Kidney capillary endothelial cell (primary cell): ENCODE measurements at places on chromosomes 1 and 21.

GRCh38 chr1:232223183-232223708 is 406.7 kb downstream of the SIPA1L2 start:
- no peak for DNase-seq

DNA sequence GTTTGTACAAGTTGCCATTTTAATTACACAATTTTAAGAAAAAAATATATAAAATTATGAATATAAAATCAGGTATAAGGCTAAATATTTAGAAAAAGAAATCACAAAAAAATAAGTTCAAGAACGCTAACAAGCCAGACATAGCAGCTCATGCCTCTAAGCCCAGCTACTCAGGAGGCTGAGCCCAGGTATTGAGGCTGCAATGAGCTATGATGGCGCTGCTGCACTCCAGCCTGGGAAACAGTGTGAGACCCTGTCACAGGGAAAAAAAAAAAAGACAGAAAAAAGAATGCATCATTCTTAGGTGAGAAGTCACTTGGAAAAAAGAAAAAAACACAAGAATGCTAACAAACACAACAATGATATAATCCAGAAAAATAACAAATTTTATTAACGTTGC is 112.3 kb upstream of the PRDX6 start:
- no peak for DNase-seq

DNA sequence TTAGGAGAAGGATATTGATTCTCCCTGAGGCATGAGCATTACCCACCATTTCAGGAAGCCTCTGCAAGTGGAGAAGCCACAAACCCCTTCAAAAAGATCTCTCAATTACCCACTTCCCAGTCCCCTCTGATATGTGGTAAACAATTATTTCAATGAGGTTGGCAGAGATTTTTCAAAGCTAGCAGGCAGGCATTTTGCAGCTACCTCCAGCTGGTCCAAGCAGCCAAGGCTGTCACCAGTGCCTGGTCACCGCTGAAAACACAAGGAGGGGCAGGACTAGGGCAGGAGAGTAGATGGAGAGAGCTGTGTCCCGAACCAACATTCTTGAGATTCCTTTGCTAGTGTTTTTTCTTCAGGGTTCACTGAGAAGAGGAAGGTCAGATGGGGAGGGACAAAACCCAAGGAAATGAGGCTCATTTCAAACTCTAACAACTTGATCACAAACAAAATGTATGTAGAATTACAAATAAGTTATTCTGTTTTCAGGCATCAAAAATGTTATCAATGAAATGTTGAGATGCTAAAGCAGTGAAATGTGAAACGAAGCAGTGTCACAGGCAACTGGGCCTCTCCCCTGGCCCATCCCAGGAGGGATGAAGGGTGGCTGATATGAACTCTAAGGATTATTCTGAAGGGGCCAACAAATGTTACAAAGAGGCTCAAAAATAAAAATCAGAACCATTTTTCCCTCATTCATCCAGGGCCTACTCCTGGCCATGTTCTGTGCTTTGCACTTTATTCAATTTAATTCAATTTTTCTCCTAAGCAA is 22.3 kb downstream of the APP start:
- no peak for DNase-seq

- DNase-seq, result peak; percentile 6
These were observed 80.1 kb downstream of the SH3BGR start for GRCh38 chr21:39531840-39532239.

DNA sequence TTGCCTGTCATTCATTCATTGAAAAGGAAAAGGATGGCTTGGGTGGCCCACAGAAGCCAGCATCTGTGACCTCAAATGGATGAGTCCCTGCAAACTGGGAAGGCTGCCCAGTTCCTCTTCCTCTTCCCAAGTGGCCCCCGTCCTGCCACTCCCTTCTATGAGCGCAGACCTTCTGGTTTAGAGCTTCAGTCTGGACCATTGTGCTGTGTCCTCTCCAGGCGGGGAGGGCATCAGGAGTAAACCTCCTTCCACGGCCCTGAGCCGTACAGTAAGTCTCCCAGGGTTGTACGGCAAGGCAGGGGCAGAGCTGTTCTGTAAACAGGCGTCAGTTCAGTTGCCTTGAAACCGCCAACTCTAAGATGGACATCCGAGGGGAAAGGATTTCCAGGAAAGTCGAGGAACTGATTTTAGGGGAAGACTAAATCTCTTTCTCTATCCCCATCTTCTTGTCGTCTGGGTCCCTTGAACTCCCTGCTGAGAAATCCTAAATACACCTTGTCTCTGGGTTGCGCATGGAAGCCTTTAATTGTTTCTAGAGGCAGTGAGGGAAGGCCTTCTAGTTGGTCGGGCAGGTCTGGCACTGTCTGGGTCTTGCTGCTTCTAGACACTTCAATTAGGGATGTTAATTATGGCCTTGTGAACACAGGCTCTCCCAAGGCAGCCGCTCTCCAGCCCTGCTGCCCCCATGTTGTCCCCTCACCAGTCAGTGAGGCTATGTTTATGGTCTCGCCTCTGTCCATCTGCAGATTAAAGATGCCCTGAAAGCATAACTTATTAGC is 22.1 kb downstream of the SOX13 start:
- DNase-seq, result no peak

DNA sequence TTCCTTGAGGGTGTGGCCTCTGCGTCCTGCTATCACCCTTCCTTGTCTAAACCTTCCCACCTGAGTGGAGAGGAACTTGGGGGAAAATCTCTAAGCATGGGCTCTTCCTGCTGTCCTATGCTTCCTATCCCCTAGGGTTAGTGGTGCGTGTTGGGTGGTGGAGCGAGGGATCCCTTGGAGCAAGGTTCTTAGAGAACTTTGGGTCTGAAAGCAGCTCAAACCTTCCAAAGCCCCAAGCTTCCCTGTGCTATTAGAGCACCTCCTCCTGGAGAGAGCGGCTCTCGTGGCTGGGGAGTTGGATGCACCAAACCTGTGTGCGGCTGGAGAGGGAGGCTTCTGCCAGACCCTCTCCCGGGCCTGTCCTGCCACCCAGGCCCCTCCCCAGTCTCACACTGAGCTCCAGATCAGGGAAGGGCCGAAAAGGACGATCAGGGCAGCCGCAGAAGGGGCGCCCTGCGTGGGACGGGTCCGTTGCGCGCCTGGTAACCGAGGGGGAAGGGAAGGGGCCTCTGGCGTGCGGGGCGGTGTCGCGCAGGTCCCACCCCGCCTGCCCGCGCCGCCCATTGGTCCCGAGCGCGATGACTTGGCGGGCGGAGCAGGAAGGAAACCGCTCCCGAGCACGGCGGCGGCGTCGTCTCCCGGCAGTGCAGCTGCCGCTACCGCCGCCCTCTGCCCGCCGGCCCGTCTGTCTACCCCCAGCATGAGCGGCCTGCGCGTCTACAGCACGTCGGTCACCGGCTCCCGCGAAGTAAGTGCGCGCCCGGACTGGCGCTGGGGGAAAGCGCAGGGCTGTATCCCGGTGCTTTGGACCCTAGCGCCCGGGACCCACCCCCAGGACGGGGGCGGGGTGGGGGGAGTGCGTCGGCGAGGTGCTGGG is at the start of gene SH3BGRL3:
Gene SH3BGRL3 (plus strand): TSS at position 631 of the 877 bp plus-strand sequence. CDS start 70 bp downstream, at position 701.
- DNase-seq, result peak; percentile 80

DNA sequence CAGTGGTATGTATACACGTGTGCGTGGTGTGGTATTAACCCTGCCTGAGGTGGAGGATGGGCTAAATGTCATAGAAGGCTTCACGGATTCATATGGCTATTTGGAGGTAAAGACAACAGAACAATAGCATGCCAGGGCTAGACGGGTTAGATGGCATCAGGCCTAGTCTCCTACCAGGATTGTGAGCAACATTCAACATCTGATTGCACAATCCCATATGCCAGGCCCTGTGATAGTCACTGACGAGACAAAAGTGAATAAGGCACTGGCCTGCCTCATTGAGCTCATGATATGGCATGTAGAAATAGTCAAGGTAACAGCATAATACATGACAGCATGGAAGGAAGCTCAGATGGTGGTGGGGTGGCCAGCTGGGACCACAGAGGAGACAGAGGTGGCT is 167.1 kb upstream of the BEND5 start:
- no peak for DNase-seq

DNA sequence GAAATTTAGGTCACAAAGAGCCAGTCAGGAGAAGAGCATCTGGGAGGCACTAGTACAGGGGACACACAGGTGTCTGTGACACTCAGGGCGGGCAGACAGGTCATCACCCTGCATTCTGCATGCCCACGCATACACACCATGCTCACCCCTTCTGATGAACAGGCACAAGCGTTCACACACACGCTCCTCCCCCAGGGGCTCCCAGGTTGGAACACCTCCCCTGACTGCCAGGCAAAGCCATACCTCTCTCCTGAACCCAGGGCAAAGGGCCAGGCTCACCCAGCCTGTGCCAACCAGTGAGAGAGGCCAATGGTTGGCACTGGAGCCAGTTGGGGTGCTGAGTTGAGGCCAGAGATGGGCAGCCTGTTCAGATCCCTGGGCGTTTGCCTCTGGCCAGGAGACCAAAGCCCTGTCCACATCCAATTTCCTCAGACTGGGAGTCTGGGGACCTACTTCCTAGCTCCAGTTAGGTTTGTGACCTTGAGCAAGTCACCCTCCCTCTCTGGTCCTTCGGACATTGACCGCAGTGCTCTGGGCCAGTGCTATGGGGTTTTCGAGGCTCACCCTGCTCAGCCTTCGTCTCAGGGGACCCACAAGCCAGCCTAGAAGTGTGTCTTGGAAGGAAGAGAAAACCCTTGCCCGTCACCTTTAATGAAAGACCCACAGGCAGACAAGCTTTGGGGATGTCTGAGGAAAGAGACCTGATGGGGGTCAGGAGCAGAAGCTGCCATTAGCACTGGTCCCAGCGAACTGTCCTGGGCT is 5.8 kb upstream of the LAD1 start:
- no peak for DNase-seq

DNA sequence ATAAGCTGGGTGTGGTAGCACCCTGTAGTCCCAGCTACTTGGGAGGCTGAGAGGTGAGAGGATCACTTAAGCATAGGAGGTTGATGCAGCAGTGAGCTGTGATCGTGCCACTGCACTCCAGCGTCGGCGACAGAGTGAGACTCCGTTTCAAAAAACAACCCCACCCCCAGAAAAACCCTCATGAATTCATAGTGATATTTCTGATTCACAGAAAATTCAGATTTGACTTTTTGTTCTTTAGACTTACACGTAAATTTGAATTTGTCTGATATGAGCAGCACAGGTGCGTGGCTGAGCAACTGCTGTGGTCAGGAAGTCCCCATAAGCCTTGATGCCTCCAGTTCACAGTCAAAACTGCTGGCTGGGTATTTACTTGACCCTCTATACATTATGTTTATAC is 10.0 kb upstream of the MORC3 start:
- no peak for DNase-seq

- DNase-seq, result no peak
These were observed 24.0 kb downstream of the LRRC8D start for GRCh38 chr1:89844860-89845259.

DNA sequence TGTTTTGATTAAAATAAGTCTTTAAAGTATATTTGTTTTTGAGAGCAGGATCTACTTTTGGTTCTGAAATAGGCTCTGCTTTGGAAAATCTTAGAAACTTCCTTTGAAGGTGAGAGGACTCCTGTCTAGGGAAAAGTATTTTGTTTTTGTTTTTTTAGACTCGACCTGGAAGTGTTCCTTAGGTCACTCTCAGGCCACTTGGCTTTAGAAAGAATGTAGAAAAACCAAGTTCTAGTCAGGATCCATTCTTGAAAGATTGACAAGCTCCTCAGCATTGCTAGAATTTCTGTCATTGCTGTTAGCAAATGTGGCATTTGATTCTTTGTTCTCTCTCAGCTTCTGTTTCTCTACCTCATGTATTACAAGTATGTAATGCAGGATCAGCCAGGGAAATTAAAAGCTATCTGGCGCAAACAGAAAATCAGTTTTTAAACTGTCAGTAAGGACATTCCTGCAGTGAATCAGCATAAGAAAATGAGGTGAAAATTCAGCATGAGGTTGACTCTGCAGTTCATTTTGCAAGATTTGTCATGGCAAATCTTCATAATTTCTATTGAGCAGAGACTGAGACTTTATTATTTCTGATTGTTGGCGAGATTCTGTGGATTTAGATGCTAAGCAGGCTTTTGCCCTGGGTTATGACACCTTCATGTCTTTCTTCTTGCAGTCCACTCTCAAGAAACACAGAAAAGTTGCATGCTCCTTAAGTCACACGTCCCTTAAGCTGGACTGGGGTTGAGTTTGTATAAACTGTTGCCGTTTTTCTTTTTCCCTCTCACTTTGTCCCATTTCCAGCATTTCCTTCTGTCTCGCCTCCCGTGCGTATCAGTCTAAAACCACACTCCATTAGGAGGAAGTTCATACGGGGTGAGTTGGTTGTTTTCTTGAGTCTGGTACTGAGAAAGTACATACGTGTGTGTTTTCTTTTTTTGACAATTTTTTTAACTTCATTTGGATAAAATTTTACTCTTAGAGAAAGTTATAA is 12.6 kb downstream of the NTPCR start:
- DNase-seq, result no peak

DNA sequence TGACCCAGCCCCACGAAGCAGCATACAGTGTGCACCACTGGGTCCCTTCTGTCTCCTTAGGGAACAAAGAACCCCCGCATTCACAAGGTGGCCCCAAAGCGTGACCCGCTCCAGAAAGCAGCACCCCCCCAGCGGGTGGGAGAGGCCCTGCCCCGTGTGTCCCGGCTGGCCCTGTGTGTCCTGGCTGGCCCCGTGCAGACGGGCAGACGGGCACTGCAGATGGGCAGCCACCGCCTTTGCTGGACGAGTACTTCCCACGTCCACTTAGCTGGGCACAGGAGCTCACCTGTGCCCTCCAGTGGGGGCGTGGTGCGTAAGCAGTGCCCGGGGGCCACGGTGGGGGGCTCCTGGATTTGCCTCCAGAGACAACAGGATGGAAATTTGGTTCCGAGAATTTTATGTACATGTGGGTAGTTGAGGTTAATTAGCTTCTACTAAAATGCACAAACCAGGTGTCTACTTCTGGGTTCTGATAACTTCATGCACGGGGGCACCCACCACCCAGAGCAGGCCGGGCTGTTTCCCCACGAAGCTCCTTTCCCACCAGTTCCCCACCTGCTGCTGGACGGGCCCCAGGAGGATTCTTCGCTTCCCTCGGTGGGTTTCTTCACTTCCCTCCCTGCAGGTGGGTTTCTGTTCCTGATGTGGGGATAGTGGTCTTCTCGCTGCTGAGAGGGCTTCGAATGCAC is 33.2 kb upstream of the SLC19A1 start:
- no peak for DNase-seq

DNA sequence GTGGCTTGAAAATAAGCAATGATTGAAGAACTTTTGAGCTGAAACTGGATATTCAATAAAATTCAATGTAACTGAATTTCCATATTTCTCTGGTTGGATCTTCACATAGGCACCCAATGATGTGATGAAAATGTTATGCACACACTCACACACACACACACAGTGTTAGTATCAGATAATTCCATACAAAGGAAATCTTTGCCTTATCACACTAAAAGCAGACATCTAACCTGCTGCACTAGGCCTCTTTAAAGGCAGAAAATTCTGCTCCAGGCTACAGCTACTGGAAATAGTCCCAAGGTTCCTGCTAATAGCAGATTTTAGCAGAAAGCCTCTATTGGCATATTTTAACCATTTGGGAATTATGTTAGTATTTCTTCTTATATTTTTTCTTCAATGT is 309.6 kb downstream of the COL11A1 start:
- DNase-seq, result no peak

- peak; percentile 61 for DNase-seq
These were observed 5.0 kb upstream of the CHI3L2 start for GRCh38 chr1:111222308-111223125.
